ENCODE measurements at places on chromosomes 4 and X. TPM values are rescaled to one million over a fixed set of nuclear protein-coding genes. Genes with fewer than 3 reads are reported as not detected.
A peak's percentile ranks its signal among the peaks of the same experiment; 100 is the strongest.

DNA sequence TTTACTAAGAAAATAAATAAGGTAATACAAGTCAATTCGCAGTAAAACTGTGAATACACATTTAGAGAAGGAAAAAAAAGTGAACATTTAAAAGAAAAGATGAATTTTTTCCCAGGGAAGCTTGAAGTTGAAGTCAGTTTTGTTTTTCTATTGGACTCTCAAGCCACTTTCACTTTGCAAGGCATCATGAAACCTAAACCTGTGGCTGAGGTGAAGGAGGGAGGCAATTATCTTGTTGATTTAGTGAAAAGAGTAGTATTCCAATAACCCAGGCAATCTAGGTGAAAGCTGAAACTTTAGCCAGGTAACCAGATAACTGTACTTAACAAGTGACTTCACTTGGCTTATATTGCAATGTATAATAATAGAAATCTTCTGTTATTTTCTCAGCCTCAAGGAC, 138.6 kb downstream of the HDX start:
- H3K4me3 ChIP-seq: no peak overlapping the region
- no peaks in the 10 kb centered on the region for H3K36me3 ChIP-seq
- DNase-seq: no peak
- no peaks in the 10 kb centered on the region for H3K27me3 ChIP-seq
- no peaks in the 10 kb centered on the region for H3K4me1 ChIP-seq

DNA sequence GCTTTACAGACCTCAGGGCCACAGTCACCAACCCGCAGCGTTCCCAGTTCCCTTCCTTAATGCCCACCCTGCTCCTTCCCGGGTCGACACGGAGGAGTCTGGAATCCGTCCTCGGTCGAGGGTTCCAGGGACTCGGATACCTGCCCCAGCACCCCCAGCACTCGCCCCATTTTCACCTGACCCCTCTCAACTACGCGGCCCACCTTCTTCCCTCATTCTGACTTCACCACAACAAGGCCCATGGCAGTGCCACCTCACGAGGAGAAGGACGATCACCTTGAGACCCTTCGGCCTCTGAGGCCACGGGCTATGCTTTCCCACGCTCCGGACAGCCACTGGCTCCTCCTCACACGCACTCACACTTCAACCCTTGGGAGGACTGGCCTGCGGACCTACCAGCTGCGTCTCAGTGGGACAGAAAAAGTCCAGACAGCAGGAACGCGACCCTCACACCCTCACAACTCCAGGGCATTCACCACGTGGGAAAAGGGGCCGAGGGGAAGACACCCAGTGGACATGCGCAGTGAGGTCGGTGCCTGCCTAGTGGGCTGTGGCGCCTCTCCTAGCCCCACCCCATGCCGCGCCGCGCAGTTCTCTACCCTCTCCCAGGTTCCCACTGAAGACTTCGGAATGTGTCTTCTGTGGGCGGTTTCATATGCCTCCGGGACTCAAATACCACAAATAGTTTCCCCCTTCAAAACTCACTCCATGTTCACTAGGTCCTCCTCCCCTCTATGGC, at the start of gene XAGE3:
Gene XAGE3, minus strand, starts transcription at position 474 of the 739 bp plus-strand sequence. CDS start 950 bp downstream, outside the sequence.
- H3K36me3 ChIP-seq: no peaks in the 10 kb centered on the region
- peaks cover 9% of the 10 kb centered on the region for H3K27me3 ChIP-seq
- H3K27ac ChIP-seq: no peak within 1 kb of the TSS
- DNase-seq: no peak

DNA sequence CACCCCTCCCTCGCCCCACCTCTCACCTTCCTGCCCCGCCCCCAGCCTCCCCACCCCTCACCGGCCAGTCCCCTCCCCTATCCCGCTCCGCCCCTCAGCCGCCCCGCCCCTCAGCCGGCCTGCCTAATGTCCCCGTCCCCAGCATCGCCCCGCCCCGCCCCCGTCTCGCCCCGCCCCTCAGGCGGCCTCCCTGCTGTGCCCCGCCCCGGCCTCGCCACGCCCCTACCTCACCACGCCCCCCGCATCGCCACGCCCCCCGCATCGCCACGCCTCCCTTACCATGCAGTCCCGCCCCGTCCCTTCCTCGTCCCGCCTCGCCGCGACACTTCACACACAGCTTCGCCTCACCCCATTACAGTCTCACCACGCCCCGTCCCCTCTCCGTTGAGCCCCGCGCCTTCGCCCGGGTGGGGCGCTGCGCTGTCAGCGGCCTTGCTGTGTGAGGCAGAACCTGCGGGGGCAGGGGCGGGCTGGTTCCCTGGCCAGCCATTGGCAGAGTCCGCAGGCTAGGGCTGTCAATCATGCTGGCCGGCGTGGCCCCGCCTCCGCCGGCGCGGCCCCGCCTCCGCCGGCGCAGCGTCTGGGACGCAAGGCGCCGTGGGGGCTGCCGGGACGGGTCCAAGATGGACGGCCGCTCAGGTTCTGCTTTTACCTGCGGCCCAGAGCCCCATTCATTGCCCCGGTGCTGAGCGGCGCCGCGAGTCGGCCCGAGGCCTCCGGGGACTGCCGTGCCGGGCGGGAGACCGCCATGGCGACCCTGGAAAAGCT, at the start of the genes HTT and HTT-AS:
Gene HTT, plus strand, starts transcription at position 604 of the 768 bp plus-strand sequence. Its CDS starts 145 bp downstream, at position 749.
Gene HTT-AS, minus strand, starts transcription at position 461 of the 768 bp plus-strand sequence.
- H3K4me3 ChIP-seq: peak within 1 kb of the TSS; percentile 87
- peak; percentile 98 for DNase-seq
- peaks cover 24% of the 10 kb centered on the region for H3K4me1 ChIP-seq
- peak within 1 kb of the TSS; percentile 85 for H3K27ac ChIP-seq
- no peaks in the 10 kb centered on the region for H3K27me3 ChIP-seq

Gene RNF175
- total RNA-seq: not detected

Gene FHDC1
- 0.14 TPM for total RNA-seq

Gene RTL3
- 0.12 TPM for total RNA-seq

Gene PNMA6E
- not detected for total RNA-seq

GRCh38 chr4:77710684-77711083, 105.1 kb downstream of the CXCL13 start:
- no peak for DNase-seq
- peaks cover 12% of the 10 kb centered on the region for H3K4me1 ChIP-seq
- no peak overlapping the region for H3K4me3 ChIP-seq
- no peak overlapping the region for H3K27ac ChIP-seq
- peaks cover 30% of the 10 kb centered on the region for H3K36me3 ChIP-seq

DNA sequence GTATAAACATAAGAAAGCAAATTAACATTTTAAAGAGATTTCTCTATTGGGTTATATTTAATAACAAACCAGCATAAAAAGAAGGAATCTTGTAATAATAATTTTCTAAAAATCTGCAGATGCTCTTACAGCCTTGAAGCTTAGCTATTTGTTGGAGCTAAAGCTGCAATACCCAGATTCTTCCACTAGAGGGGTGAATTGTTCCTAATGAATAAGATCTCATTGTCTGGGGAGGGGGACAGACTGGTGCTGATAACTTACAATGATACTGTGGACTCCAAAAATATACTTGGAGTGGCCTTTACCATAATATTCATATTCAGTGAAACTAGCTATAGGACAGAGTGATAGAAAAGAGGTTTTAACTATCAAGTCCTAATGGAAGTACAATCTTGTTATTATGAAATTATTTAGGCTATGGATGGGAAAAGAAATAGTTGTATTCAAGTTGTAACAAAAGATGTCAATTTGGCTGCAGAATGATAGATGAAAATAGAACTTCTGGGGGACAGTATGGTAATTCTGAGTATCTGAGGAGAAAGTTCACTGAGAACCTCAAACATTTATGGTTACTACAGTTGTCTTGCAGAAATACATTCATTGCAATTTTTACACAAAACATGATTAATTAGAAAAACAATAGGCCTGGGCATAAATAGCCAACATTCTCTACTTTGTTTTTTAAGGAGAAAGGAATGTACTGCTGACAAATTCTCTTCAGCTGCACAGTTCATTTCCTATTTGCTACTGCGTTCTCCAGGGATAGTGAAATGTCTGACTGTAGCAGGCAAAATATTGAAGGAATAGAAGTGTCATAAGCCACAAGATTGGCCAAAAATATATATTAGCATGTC, 443.3 kb downstream of the GBA3 start:
- H3K4me3 ChIP-seq: no peak overlapping the region
- H3K4me1 ChIP-seq: no peaks in the 10 kb centered on the region
- no peaks in the 10 kb centered on the region for H3K36me3 ChIP-seq
- no peak for DNase-seq
- H3K27ac ChIP-seq: no peak overlapping the region
- H3K27me3 ChIP-seq: no peaks in the 10 kb centered on the region

Gene AKAP4
- not detected for total RNA-seq

GRCh38 chrX:41276661-41277506, 57.1 kb upstream of the DDX3X start:
- DNase-seq: peak; percentile 41
- H3K4me1 ChIP-seq: peaks cover 12% of the 10 kb centered on the region
- no peaks in the 10 kb centered on the region for H3K27me3 ChIP-seq
- H3K4me3 ChIP-seq: peak overlapping the region; percentile 76
- H3K36me3 ChIP-seq: no peaks in the 10 kb centered on the region
- peak overlapping the region; percentile 78 for H3K27ac ChIP-seq

DNA sequence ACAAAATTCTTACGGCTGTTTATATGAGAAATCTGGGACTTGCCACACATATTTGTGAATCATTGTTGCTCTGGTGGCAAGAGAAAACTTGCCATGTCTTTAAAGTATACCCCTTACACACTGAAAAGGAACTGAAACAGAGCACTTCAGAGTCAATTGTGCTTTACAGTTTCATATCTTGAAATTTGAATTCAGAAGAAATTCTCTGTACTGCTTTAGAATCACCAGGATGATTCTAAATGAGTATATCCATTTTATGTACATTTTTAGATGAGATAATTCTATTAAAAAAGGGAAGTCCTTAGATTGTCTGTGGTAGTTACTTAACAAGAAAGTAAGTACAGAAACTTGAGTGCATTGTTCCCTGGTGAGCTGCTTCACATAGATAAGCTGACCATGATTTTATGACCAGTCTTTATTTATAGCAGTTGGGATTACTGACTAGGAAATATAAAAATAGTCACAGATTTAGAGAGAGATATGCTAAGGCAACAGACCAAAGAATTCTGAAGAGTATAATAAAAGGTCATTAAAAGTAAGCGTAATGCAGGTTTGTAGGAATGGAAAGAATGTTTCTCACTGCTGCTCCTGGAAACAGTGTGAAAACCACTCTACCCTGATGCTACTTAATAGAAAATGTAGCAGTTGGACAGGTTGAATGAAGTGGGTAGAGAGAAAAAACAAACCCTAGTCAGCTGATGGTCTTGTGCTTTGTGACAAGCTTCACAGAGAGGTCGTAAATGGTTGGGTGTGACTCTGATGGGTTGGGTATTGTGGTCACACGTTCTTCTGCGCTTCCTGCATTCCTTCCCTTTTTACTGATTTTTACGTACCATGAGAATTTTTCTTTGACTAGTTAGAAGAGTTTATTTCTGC, 41.0 kb downstream of the FNIP2 start:
- peaks cover 12% of the 10 kb centered on the region for H3K36me3 ChIP-seq
- H3K4me1 ChIP-seq: peaks cover 40% of the 10 kb centered on the region
- DNase-seq: no peak
- H3K27ac ChIP-seq: peak overlapping the region; percentile 69

DNA sequence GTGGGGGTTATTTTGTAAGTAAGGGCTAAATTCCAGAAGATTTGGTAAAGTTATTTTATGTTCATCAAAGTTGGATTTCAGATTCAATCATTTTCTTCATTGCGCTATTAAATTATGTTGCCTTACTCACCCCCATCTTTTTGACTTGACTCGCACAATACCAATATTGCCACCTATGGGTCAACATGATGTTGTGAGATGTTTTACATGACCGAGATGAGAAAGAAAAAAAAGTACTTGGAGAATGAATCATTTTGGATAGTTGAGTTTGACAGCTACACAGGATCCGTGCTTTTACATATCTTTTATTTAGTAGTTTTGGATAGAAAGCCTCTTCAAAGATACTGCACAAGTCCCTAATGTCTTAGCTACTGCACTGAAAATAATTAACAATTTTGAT, 224.2 kb upstream of the EMCN start:
- H3K4me1 ChIP-seq: peaks cover 5% of the 10 kb centered on the region
- no peak overlapping the region for H3K27ac ChIP-seq
- DNase-seq: no peak

Gene CXorf49
- not detected for total RNA-seq

Gene DNAJB14
- 59.6 TPM for total RNA-seq

Gene SLC34A2
- total RNA-seq: not detected

DNA sequence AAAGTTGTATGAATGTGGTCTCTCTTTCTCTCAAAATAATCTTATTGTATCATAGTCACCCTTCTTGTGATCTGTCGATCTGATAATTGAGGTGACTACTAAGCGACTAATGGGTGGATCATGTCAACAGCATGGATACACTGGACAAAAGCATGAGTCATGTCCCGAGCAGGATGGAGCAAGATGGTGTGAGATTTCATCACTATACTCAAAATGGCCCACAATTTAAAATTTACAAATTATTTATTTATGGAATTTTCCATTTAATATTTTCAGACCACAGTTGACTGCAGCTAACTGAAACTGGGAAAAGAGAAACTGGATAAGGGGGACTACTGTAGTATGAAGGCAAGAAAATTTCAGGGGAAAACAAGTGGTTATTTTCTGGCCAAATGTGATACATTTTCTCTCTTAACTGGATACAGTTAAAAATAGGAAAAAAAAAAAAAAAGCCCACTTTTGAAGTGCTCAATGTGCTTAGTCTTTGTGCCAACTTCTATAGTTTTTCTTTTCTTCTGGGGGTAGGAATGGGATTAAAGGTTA, 25.3 kb downstream of the FAM241A start:
- peaks cover 33% of the 10 kb centered on the region for H3K4me1 ChIP-seq
- no peak for DNase-seq
- no peak overlapping the region for H3K27ac ChIP-seq
- no peak overlapping the region for H3K4me3 ChIP-seq
- H3K27me3 ChIP-seq: no peaks in the 10 kb centered on the region
- peaks cover 10% of the 10 kb centered on the region for H3K36me3 ChIP-seq

- no peak for DNase-seq
- no peaks in the 10 kb centered on the region for H3K4me1 ChIP-seq
Measured at GRCh38 chr4:955931-956381, 17.4 kb downstream of the DGKQ start.

DNA sequence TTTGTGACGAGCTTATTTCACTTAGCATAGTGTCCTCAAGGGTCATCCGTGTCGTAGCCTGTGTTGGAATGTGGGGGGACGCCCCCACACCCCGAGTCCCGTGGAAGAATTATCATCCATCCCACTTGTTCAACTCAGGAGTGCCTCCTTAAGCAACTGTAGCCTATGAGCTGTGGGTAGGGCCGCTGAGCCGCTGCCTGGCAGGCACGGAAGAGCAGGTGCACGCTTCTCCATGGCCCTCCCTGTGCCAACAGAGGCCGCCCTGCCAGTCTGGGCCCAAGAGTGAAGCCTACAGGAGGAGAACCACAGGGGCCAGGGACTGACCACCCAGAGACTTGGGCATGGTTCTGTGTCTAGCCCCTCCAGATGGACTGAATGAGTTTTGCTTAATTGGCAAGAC, 2.3 kb upstream of the RGS12 start:
- H3K4me3 ChIP-seq: no peak overlapping the region
- H3K27ac ChIP-seq: no peak overlapping the region
- no peaks in the 10 kb centered on the region for H3K36me3 ChIP-seq
- H3K27me3 ChIP-seq: peaks cover 57% of the 10 kb centered on the region

- no peaks in the 10 kb centered on the region for H3K36me3 ChIP-seq
- H3K27ac ChIP-seq: no peak overlapping the region
- H3K27me3 ChIP-seq: peaks cover 51% of the 10 kb centered on the region
Measured at GRCh38 chr4:147479786-147480185, 1.1 kb upstream of the EDNRA start.
